ENCODE measurements at places on chromosomes 13 and 19. TPM values are rescaled to one million over a fixed set of nuclear protein-coding genes. Genes with fewer than 3 reads are reported as not detected.
A peak's percentile ranks its signal among the peaks of the same experiment; 100 is the strongest.

DNA sequence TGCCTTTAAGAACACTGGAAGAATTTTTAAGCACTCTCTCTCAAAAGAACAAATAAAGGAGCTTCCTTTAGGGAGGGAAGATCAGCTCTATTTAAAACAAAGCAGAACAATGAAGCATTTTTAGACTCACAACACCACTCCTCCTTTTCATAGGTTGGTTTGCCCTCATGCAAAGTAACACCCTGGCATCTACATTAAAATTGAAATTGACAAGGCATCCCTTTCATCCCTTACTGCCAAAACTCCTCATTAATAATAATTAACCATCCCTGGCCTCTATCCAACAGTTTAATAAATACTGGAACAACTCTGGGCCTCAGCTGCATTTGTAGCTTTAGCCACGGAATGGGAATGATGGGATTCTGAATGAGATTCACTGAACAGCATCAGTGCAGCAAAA is 929.1 kb downstream of the PCDH9 start:
- H3K36me3 ChIP-seq = no peaks in the 10 kb centered on the region
- H3K4me3 ChIP-seq = no peak overlapping the region
- H3K4me1 ChIP-seq = no peaks in the 10 kb centered on the region
- no peak overlapping the region for H3K27ac ChIP-seq
- no peaks in the 10 kb centered on the region for H3K27me3 ChIP-seq
- no peak for DNase-seq

KIR3DL2 gene
- not detected for total RNA-seq

DNA sequence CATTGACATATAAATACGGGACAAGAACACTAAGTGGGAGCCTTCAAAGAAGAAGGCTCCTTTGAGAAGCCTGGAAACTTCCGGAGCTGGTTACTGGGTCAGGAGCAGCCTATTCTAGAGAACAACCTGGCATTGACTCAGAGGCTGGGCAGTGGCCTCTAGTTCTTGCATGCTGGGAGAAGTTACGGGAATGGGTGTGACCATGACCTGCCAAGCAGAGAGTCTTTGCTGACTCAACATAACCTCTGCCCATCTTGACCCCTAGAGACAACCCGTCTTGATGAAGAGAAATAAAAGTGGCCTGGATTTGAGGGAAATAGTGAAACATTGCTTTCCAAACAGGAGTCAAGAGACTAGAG is 21.0 kb downstream of the STARD13 start:
- H3K36me3 ChIP-seq = no peaks in the 10 kb centered on the region
- H3K27me3 ChIP-seq = no peaks in the 10 kb centered on the region
- peaks cover 58% of the 10 kb centered on the region for H3K4me1 ChIP-seq
- no peak overlapping the region for H3K4me3 ChIP-seq
- no peak overlapping the region for H3K27ac ChIP-seq

DNA sequence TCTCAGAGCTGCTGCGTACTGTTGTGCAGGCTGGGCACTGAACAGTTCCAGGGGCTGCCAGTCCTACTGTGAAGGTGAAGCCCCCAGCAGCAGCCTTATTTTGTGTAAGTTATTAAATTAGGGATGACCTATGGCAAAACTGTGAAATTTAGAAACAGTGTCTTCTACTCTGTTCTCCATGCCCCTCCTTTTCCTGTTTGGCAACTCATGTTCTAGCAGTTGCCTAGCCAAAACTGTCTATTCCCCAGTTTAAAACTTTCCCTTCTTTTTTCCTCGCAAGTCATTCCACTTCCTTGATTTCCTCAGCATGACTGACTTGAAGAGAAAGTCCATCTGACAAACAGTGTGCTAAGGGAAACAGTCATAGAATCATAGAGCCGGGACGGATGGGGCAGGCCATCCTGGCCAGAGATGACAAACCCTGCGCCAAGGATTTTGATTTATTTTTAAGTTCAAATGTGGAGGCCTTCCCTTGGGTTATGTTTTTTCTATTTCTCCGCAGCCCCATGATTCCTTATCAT is 78.1 kb upstream of the OLFM4 start:
- no peaks in the 10 kb centered on the region for H3K27me3 ChIP-seq
- DNase-seq = no peak
- no peaks in the 10 kb centered on the region for H3K4me1 ChIP-seq
- H3K4me3 ChIP-seq = no peak overlapping the region

DNA sequence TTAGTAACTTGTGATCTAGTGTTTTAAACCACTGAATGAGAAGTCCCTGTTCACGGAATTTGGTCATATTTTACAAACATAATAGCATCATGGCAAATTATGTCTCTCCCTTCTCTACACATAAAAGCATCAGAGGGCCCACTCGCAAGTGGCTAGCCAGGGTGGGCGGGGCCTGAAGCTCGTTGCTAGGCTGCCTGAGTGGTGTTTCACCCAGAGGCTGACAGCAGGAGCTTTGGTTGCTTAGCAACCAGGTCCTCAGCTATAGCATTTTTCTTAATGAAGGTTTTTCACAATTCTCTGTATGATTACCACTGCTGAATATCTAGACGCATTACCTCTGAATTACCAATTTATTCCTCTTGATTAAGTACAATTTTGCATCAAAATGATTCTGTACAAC is 126.5 kb downstream of the NALCN start:
- no peaks in the 10 kb centered on the region for H3K27me3 ChIP-seq
- H3K36me3 ChIP-seq = no peaks in the 10 kb centered on the region
- no peaks in the 10 kb centered on the region for H3K4me1 ChIP-seq
- DNase-seq = no peak
- no peak overlapping the region for H3K4me3 ChIP-seq
- no peak overlapping the region for H3K27ac ChIP-seq

- no peaks in the 10 kb centered on the region for H3K4me1 ChIP-seq
- no peak overlapping the region for H3K27ac ChIP-seq
- DNase-seq = no peak
These were observed 6.8 kb downstream of the FAM98C start for GRCh38 chr19:38409631-38410133.

ZNF135 gene
- 0.46 TPM for total RNA-seq

- H3K4me3 ChIP-seq = no peak overlapping the region
- DNase-seq = no peak
- no peaks in the 10 kb centered on the region for H3K4me1 ChIP-seq
- H3K36me3 ChIP-seq = no peaks in the 10 kb centered on the region
- no peak overlapping the region for H3K27ac ChIP-seq
- H3K27me3 ChIP-seq = no peaks in the 10 kb centered on the region
These were observed 561.7 kb downstream of the DIAPH3 start for GRCh38 chr13:59601993-59602392.

GRCh38 chr13:73254827-73255226 is 196.0 kb downstream of the KLF5 start:
- no peak overlapping the region for H3K27ac ChIP-seq
- no peak for DNase-seq
- no peak overlapping the region for H3K4me3 ChIP-seq

NCCRP1 gene
- not detected for total RNA-seq

GRCh38 chr19:11100049-11100448 is 10.8 kb downstream of the LDLR start:
- peaks cover 21% of the 10 kb centered on the region for H3K4me1 ChIP-seq
- no peak for DNase-seq
- H3K27me3 ChIP-seq = no peaks in the 10 kb centered on the region
- no peak overlapping the region for H3K27ac ChIP-seq
- peaks cover 85% of the 10 kb centered on the region for H3K36me3 ChIP-seq
- H3K4me3 ChIP-seq = no peak overlapping the region

DNA sequence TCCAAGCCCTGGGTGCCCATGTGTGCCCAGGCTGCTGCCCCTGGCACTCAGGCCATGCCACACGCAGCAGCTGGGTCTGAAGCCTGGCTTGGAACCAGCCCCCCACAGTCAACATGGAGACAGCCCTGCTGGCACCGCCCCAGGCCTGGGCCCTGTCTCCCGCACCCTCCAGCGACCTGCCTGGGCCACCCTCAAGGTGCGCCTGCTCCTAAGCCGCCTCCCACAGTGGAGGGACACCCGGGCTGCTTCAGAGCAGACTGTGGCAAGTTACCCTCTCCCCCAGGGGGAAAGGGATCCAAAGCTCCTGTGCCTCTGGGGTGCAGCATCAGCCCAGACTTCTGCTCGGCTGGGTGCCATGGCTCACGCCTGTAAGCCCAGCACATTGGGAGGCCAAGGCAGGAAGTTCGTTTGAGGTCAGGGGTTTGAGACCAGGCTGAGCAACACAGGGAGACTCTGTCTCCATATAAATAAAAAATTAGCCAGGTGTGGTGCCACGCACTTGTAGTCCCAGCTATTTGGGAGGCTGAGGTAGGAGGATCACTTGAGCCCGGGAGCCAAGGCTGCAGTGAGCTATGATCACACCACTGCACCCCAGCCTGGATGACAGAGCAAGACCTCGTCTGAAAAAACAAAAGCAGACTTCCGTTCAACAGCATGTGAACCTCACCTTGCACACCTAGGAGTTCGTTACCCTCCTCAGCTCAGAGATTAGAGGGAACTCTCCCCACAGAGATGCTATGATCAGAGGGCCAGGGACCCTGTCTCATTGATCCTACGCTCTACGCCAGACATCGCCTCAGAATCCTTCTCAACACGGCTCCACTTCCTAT is 15.6 kb downstream of the ELL start:
- peak overlapping the region; percentile 92 for H3K27ac ChIP-seq
- no peak for DNase-seq
- peaks cover 76% of the 10 kb centered on the region for H3K4me1 ChIP-seq
- no peak overlapping the region for H3K4me3 ChIP-seq

IFT88 gene
- total RNA-seq = 10.8 TPM

GRCh38 chr13:26342898-26343297 is 89.0 kb downstream of the CDK8 start:
- H3K27ac ChIP-seq = no peak overlapping the region
- no peaks in the 10 kb centered on the region for H3K4me1 ChIP-seq
- H3K36me3 ChIP-seq = no peaks in the 10 kb centered on the region
- DNase-seq = no peak
- no peaks in the 10 kb centered on the region for H3K27me3 ChIP-seq

Measured in right lobe of liver (tissue), 6 donors.